Stomach (tissue), 19 donors: ENCODE measurements at places on chromosomes 1 and 21. TPM values are rescaled to one million over a fixed set of nuclear protein-coding genes. Genes with fewer than 3 reads are reported as not detected.

CRNN gene
- polyA plus RNA-seq, result 3.1 TPM

- peak; percentile 73 for DNase-seq
These were observed 6.2 kb downstream of the NR5A2 start for GRCh38 chr1:200033511-200034261.

ARHGEF16 gene
- 23.1 TPM for polyA plus RNA-seq

DNA sequence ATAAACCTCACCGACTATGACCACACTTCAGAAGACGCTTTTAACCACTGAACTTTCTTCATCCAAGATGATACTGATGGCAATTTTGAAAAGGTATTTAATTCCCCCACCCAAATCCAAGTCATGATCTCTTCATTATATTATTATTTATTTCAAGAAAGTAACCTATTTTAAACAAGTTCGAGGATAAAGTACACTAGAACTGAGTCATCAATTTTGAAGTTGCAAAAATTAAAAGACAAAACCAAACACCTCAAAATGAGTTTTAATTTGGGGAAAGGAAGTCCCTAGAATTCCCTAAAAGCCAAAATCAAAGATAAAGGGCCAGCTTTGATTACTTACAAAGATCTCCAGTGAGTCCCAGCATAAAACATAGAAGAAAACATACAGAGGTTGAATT lies 55.4 kb upstream of the RAP1GAP start:
- DNase-seq, result no peak

DNA sequence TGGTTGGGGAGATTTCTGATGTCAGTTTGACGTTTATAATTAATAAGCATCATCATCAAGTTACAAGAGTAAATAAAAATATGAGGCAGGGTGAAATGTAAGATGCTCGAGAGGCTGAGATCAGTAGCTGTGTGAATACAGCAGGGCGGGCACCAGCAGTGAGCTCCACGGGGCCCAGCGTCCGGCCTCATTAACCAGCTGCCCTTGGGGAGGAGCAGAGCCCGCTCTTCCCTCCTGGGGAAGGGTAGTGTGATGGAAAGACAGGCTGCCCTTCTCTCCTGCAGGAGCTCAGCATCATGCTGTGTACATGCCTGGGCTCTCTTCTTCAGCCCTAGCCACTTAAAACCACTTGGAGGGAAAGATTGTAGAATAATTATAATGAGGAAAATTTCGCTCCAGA lies 23.4 kb downstream of the PDE9A start:
- DNase-seq, result no peak

DNA sequence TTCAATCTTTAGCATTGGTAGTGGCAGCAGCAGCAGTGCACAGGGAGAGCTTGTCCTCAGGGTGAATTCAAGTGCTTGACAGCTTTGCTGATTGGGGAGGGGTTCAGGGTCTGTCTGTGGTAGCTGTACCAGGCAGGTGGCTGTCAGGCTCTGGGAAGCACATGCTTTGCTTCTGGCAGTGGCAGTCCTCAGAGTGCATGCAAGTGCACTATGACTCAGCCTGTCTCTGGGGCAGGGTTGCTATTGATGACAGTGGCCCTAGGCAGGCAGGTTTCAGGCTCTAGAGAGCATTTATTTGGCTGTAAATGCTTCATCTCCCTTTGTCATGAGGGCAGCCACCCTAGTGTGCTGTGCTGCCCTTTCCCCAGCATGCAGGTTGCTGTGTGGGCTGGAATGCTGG lies 251.9 kb upstream of the LRRC7 start:
- DNase-seq, result no peak

DNA sequence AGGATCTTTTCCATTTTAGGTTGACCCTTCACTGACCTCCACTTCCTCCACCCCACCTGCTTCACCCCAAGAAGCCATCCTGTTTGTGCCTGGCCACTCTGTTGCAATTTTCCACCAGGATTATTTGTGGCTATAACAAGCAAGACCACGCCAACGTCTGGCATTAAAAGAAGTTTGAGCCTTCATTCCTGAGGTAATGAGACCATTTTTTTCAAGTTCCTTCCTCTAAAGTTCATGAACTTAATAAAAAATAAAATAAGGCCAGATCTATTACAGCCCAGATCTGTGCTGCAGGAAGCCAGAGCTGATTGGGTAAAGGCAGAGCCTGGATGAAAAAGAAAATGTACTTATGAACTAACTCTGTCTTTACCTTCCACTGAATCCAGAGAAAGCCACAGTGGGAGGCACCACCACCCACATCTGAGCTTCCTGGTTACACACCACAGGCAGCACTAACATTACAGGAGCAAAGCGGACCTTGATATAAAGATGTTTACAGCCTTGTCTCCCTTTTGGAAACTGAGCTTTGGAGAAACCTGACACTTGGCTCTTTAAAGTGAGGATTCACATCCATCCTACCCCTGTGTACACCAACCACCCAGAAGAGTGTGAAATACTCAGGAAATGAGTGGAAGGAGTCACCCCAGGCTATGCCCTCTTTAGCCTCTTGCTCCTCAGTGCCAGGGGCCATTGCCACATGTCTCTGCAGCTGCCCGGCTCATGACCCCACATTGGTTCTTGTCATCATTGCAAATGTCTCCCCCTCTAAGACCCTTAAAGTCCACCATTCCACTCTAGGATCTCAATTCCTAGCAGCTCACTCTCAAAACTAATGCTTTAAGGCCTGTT lies 293.6 kb downstream of the PLPP3 start:
- no peak for DNase-seq

GRCh38 chr1:205144751-205145150 lies 23.0 kb upstream of the RBBP5 start:
- no peak for DNase-seq

DNA sequence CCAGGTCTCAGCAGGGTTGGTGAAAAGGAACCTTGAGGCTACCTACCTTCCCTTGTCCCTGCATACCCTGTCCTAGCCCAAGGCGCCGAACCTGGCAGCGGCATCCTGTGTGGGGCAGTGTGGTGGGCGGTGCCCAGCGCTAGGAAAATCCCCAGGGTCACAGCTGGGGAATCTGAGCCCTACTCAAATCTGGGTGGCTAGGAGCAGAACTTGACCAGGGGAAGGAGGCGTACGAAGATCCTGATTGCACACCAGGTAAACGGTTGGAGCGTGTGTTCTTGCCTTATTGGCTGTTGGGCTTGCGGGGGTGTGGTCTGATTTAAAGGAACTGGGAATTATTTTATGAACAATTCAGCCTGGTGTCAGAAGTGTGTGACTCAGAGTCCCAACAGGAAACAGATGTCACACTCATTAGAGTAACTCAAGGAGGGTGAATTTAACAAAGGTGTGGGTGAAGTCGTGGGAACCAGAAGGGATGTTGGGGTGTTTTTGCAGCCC lies 118.6 kb downstream of the LRIG2 start:
- DNase-seq, result no peak

DNA sequence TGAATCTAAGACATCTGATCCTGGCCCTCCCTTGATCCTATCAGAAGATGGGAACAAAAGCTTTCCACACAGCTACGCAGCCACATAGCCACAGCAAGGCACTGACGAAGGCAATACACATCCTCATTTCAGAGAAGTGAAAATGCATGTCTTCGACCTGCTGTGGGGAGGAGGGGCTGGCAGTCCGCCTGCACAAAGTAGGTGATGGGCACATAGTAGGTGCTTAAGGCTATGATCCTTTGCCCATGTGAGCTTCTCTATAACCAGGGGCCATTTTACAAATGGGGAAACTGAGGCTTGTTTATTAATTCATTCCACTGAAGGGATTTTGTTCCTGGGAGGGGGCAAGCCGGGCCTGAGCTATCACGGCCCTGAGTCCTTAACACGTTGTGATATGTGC lies 94.2 kb downstream of the PAX7 start:
- DNase-seq, result no peak

- peak; percentile 24 for DNase-seq
These were observed 23.8 kb downstream of the KCNA2 start for GRCh38 chr1:110582378-110582777.

BACE2 gene
- 36.2 TPM for polyA plus RNA-seq

OSCP1 gene
- polyA plus RNA-seq, result 8.6 TPM

OVAAL gene
- polyA plus RNA-seq, result not detected

AMY2A gene
- polyA plus RNA-seq, result 2.3 TPM

- no peak for DNase-seq
These were observed 16.6 kb upstream of the ADORA3 start for GRCh38 chr1:111520053-111520452.

- DNase-seq, result no peak
These were observed 10.3 kb downstream of the LMNA start for GRCh38 chr1:156124557-156125483.

DNA sequence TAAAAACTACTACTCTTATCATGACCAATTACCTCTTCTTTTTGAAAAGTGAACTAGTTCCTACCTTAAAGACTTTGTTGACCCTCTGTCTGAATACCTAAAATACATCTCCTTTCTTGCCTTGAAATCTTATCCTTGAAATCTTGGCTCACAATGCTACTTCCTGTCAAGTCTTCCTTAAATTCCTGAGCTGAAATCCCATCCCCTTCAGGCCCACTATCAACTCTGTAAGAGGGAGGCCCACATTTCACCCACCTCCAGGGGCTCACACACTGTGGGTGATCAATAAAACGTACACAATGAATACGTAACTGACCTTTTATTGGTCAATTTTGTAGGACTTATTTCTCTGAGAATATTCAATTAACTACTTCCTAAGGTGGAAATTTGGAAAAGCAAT lies 88.0 kb downstream of the APP start:
- DNase-seq, result no peak

GRCh38 chr1:58768971-58769808 lies 14.7 kb downstream of the JUN start:
- peak; percentile 85 for DNase-seq

PTGS2 gene
- 1.8 TPM for polyA plus RNA-seq

- peak; percentile 17 for DNase-seq
These were observed 362.3 kb upstream of the VAMP3 start for GRCh38 chr1:7408771-7409150.
